ENCODE measurements at places on chromosomes 2 and 18.

DNA sequence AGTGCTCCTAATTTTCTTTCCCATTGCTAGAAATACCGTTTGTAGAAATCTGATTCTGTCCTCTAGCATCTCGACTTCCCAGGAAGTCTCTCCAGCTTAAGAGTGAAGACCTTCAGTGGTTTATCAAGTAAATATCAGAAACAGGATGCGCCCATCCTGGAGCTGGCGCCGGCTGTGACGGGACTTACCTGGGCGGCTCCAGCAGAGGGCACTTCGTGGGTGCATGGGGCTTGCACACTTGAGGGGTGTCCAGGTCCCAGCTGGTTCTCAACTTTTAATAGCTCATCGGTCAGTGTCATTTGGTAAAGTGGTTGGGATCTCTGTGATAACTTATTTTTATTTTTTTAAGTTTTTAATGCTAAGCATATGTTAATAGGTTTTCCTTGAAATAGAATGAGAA lies 167.0 kb upstream of the TPO start:
- DNase-seq, result no peak

- DNase-seq, result no peak
These were observed 1.3 kb downstream of the PGAP1 start for GRCh38 chr2:196925051-196925767.

GRCh38 chr2:217031445-217031844 lies 171.6 kb upstream of the TNP1 start:
- no peak for DNase-seq

DNA sequence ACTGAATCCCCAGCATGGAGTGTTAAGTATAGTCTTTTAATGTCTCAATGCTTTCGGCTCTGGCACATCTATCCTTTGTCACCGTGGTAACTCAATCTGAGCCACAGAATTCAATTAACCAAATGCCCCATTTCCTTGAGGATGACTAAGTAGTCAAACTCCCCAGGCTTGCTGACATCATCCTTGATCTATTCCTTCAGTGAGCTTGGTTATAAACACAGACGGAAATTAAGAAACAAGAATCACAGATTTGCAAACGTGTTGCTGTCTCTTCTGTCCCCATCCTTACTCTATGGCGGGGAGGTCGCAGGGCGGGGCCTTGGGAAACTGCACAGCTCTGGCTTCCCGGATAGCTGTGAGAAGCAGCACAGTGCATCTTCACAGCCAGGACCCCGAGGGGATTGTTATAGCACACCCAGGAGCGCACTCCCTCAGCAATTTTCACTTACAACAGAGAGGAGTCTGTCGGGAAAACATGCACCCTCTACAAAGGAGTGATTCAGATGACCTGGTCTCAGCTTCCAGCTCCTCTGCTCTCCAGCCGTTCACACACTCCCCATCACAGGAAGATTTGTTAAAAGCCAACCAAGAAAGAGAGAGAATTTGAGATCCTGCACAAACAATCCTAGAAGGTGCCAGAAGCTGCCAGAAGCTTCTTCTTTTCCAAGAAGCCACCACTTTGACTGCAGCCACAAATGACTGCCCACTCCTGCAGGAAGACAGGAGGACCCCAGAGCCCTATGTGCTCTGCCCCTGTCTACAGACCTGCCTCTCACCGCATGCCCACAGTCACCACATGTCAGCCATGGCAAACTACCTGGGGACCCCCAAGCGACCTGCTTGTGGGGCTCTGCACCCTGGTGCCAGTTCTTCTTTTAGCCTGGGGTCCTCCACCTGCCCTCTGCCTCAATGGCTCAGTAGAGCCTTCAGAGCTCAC lies 44.9 kb upstream of the YWHAQ start:
- DNase-seq, result peak; percentile 41

- no peak for DNase-seq
These were observed 244.2 kb upstream of the BOD1L2 start for GRCh38 chr18:56902653-56903052.
